Breast epithelium (tissue), 4 donors: ENCODE measurements at places on chromosomes 5 and 9.

- DNase-seq, result peak; percentile 33
These were observed 200.2 kb downstream of the SLIT3 start for GRCh38 chr5:169100735-169101075.

- no peak for DNase-seq
These were observed 18.9 kb downstream of the KIF24 start for GRCh38 chr9:34310215-34310614.

- no peak for DNase-seq
These were observed 474.3 kb upstream of the KIF2A start for GRCh38 chr5:61831736-61832135.

DNA sequence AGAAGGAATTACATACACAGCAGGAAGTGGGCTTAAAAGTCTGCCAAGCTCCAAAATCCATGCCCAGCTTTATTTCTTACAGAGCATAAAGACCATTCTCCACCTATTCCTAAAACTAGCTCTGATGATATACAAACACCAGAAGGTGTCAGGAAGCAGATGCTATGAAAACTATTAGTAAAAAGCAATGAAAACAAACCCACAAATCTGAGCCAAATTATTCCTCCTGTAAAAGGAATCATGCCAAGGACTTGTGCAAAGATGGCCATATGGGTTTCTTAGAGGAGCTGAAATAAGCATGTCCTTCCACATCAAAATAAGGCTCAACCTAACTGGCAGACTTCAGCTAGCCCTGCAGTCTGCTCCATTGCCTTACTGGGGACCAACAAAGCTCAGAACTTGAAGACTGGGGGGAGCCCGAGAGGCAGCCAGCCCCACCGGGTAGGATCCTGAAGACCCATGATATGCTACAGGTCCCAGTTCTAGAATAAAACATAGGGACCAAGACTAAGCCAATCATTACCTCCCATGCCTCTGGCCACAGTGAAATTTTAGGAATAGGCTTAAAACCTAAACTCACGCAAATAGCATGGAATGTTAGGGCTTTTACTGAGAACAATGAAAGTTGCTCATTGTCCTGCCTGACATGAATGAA, 42.8 kb upstream of the GABRP start:
- no peak for DNase-seq

- peak; percentile 74 for DNase-seq
These were observed 16.8 kb downstream of the MGAT1 start for GRCh38 chr5:180785794-180786221.

DNA sequence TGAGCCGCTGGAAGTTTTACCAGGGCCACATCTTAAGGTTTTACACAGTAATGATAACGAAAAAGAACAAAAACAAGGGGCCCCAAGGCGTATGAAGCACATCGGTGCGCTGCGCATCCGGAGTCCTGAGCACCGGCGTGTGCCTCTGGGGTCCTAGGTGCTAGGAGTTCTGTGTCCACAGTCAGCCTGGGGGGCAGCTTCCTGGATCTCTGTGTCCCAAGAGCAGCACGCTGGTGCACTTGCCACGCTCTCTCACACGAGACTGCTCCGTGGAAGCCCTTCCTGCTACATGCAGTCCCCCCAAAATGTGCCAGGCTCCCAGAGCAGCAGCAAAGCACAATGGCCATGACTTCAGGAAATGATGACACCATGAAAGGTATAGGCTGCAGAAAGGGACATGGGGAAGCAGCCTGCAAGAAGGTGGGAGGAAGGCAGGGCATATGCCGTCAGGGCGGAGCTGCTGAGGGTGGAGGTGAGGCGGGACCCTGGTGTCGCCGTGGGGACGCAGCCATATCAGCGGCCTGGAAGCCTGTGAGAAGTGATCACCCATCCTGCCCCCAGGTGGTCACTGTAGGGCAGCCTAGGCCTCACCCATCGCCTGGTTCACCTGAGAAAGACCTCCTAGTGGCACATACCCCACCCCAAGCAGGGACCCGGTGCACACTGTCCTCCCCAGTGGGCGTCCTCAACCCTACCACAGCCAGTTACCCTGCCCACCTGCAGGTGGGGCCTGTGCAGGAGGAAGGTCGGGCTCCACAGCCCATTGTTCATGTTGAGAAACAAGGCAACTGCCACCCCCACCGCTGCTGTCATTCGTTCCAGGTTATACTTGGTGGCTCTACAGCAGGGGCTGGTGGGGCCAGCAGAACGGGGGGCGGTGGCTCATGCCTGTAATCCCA, 23.6 kb upstream of the SLC6A3 start:
- peak; percentile 49 for DNase-seq

GRCh38 chr9:92245005-92245797, 48.3 kb downstream of the IARS1 start:
- no peak for DNase-seq
